ENCODE measurements at places on chromosomes 12 and 14.

GRCh38 chr12:77060136-77060882 lies 5.1 kb downstream of the E2F7 start:
- DNase-seq, result no peak

DNA sequence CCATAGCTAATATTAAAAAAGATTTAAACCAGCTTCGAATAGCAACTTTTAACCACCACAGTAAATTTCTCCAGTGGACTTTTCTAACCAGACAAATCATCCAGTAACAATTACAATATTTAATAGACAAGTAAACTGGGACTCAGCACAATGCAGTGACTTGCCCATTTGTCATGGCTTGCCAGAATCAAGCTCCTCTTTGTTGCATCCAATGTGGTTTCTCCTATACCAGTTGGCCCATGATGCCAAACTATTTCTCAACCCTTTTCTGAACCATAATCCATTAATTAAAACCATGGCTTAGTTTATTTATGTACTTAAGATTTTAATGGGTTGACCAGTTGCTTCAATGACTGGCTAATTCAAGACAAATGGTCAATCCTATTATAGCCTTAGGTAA lies 64.4 kb downstream of the DIO2 start:
- no peak for DNase-seq

DNA sequence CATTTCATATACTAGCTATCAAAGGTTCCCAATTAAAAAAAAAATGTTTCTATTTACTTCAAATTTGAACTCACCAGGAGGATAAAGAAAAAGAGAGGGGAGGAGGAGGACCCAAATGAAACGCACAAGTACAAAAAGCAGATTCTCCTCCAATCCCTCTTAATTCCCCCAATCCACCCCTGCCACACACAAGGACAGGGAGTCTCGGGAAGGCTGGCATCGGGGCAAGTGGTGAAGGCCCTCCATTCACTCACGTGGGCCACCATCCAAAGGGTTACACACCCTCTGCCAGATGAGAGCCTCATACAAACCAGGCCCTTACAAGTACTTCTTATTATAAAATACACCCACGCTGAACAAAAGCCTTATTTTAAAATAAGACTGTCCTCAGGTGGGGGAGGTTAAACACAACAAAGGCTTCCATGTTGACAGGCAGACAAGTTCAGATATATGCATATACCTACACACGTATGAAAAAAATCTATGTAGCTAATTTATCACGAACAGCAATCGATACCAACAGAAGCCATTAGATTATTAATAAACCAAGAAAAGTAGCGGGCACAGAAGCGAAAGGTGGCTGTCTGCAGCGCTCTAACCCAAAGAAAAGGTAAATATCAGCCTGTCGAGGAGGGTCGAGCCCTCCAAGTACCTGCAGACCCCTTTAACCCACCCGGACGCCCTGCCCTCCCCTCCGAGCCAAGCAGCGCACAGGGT lies 1.5 kb downstream of the ATP2B1 start:
- DNase-seq, result peak; percentile 64

- DNase-seq, result peak; percentile 56
Observed at GRCh38 chr12:53755451-53755891, 3.7 kb upstream of the CISTR start.

DNA sequence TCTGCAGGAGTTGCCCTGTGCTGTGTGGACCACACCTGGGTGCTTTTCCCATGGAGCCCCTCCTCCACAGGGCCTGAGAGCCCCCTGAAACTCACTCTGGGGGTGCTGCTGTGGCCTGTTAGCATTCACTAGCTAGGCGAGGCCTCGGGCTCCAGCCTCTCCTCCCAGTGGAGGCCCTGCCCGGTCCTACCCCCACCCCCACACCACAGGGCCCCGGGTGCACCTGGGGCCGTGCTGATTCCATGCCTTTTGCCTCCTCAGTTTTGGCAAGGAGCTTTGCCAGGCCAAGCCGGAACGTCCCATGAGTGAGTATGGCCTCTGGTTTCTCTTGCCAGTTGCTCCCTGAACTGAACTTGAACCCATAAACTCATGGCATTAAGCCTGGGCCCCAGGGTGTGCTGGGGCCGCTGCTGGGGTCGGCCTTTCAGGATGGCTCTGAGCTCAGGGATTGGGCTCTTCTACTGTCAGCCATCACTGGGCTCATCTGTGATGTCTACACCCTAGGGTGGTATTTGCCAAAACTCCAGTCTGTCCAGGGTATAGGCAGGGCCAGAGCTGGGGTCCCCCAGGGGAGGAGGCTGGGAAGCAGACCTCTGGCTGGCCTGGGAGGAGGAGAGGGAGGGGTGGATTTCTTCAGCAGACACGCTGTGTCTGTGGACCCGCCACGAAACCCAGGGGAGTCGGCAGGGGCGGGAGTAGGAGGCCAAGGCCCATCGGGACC lies 58.7 kb upstream of the TSPAN9 start:
- DNase-seq, result no peak

GRCh38 chr14:95815226-95815690 lies 61.4 kb upstream of the TUNAR start:
- no peak for DNase-seq

- DNase-seq, result no peak
Observed at GRCh38 chr14:81178063-81178462, 42.7 kb downstream of the GTF2A1 start.

GRCh38 chr14:55329999-55330710 lies 58.9 kb downstream of the FBXO34 start:
- DNase-seq, result no peak

DNA sequence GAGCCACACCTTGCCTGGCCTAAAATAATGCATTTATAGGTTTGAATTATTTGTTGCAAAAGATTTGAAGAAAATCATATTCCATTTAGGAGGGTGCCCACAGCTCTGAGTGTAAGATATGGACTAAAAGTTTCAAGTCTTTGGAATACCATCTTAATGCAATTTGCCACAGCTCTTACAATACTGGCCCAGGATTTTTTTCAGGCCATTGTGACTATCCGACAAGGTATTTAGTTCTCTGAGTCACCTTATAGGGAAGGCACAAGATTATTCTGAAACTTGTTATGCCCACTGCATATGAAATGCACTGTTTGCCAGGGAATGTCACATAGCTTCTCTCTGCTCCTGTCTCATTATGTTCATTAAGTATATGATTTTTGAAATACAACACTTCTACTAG lies 29.6 kb upstream of the SLC6A13 start:
- DNase-seq, result no peak

- DNase-seq, result no peak
Observed at GRCh38 chr14:76904100-76904739, 78.0 kb downstream of the LRRC74A start.

DNA sequence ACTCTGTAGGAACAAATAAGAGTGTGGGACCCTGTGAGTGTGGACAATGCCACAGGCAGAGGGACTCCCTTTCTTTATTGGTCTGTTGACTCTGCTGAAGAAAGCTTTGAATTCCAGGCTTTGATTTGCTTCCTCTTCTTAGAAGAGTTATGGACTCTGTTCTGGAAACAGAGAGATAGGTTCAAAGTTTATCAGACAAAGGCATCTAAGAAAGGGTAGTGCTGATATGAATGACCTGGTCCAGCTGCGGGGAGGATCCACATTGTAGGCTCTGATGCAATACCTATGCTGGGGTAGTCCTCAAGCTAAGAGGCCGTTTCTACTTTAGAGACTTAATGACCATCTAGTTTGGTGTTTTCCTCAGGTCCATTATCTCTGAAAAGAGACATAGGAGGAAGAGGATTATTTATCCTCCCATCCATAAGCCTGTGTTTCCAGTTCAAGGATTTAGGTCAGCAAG lies 10.7 kb upstream of the IKZF4 start:
- no peak for DNase-seq
